Activated CD4-positive, alpha-beta T cell treated with anti-CD3 and anti-CD28 coated beads for 36 hours (primary cell): ENCODE measurements at places on chromosomes 1 and 21. TPM values are rescaled to one million over a fixed set of nuclear protein-coding genes. Genes with fewer than 3 reads are reported as not detected.

DNA sequence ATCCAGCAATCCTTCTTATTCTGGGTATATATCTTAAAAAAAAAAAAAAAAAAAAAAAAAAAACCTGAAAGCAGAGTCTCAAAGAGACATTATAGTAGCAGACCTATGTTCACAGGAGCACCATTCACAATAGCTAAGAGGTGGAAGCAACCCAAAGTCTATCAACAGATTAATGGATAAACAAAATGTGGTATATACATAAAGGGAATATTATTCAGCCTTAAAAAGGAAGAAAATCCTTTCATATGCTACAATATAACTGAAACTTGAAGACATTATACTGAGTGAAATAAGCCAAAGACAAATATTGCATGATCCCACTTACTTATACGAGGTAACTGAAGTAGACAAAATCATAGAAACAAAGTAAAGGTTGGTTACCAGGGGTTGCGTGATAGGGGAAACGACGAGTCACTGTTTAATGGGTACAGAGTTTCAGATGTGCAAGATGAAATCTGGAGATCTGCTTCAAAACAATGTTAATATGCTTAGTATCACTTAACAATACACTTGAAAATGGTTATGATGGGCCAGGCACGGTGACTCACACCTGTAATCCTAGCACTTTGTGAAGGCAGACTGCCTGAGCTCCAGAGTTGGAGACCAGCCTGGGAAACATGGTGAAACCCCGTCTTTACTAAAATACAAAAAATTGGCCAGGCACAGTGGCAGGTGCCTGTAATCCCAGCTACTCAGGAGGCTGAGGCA is 29.5 kb downstream of the PIK3R3 start:
- no peaks in the 10 kb centered on the region for H3K27me3 ChIP-seq
- H3K36me3 ChIP-seq = peaks cover 2% of the 10 kb centered on the region
- H3K4me3 ChIP-seq = no peak overlapping the region
- H3K27ac ChIP-seq = no peak overlapping the region
- DNase-seq = peak; percentile 22

Gene RNASEL
- 4.0 TPM for total RNA-seq

DNA sequence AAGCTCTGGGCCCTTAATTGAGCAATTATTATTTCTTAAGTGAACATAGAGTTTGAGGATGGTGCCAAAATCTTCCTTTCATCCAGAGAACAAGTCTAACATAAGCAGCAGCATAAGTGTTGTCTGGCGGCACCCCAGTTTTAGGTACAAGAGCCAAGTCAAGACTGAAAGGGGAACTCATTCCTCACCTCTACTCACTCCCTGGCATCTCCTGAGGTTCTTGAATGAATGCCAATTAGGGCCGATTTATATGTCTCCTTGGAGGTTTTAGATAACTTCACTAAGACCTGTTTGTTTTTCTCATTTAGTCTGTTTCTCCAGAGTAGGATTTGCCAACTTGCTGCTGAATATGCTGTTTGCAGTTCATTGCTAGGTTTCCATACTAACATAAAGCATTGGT is 42.6 kb upstream of the ADGRL2 start:
- DNase-seq = no peak
- H3K4me1 ChIP-seq = no peaks in the 10 kb centered on the region
- H3K27me3 ChIP-seq = no peaks in the 10 kb centered on the region
- no peaks in the 10 kb centered on the region for H3K36me3 ChIP-seq

DNA sequence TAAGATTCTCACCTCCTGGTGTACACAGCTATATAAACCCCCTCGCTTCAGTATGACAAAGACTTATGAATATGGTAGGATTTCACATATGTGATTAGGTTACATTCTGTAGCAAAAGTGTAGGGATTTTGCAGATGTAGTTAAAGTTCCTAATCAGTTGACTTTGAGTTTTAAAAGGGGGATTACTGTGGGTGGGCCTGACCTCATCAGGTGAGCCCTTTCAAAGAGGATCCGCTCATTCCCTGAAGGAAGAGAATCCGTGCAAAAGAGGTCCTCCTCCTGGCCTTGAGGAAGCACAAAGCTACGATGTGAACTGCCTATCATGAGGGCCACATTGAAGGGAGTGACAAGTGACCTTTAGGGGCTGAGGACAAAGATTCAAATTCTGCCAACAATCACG is 30.6 kb upstream of the KAZN start:
- no peak overlapping the region for H3K27ac ChIP-seq
- no peak overlapping the region for H3K4me3 ChIP-seq
- H3K4me1 ChIP-seq = no peaks in the 10 kb centered on the region
- DNase-seq = no peak
- H3K27me3 ChIP-seq = peaks cover 11% of the 10 kb centered on the region

- H3K4me3 ChIP-seq = no peak overlapping the region
- H3K27ac ChIP-seq = no peak overlapping the region
- H3K27me3 ChIP-seq = peaks cover 10% of the 10 kb centered on the region
These were observed 135.4 kb upstream of the SLC44A3 start for GRCh38 chr1:94684690-94685250.

Gene MPL
- total RNA-seq = not detected
